Neuronal stem cell (in vitro differentiated cells): ENCODE measurements at places on chromosomes 16 and 17.
A peak's percentile ranks its signal among the peaks of the same experiment; 100 is the strongest.

DNA sequence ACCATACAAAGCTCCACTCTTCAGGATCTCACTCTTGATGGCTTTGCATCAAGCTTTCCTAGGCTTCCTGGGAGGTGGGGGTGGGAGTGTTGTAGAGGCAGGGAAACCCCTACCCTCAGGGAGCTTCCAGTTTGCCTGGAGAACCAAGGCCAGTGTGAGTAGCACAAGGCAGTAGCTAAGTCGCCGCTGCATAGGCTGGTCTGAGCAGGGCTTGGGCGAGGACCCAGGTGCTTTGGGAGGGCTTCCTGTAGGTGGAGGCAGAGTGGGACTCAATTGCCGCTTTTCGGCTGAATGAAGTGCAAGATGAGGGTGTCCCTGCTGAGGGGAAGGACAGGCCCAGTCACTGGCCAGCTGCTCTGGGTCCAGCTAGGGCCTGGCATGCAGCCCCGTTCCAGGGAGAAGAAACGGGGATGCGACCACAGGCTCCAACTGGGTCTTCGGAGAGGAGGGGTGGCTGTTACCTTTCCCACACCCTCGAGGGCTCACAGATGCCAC, 3.9 kb downstream of the CD79B start:
- DNase-seq: no peak

DNA sequence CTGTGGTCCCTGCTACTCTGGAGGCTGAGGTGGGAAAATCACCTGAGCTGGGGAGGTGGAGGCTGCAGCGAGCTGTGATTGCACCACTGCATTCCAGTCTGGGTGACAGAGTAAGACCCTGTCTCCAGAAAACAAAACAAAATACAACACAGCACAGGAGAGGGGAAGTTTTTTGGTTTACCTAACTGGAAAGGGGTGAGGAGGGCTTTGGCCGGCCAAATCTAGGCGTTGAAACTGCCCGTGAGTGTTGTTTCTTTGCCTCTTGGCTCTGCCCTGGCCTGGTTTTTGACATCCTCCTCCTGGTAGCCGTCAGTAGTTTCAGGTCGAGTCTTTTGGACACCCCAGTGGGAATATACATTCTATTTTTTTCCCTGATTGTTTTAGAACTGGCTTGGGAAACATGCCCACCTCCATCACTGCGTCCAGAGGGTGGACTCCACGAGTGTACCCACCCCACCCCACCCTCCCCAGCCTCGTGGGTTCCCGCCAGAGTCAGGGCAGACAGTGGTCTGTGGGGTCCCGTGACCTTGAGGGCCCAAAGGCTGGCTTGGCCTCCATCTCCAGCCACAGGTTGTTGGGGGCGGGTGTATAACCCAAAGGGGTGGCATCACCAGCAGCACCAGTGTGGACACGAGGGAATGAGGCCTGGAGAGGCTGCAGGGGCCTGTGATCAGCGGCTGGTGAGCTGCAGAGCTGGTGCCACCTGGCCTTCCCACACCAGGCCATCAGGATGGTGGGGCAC, 42.7 kb downstream of the NT5M start:
- DNase-seq: no peak

GRCh38 chr16:78988361-78988969, 612.1 kb downstream of the MAF start:
- no peak for DNase-seq

DNA sequence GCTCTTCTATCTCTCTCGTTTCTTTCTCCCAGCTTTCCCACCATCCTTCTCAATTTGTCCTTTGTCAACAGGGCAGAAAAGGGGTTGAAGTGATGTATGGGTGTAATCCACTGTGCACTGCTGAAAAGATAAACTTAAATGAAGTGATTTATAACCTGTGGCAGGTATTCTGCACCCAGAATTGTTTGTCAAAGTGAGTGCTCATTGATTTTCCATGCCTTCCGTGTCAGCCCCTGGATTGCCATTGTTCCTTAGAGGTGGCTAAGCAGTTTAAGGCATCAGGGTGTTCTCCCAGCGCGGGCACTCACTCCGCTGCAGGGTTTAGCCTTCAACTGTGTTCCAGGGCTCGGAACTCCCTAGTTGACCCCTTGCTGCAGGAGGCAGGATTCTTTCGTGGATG, 82.9 kb downstream of the PITPNC1 start:
- DNase-seq: no peak

GRCh38 chr16:3652373-3653195, 1.9 kb upstream of the DNASE1 start:
- DNase-seq: no peak

DNA sequence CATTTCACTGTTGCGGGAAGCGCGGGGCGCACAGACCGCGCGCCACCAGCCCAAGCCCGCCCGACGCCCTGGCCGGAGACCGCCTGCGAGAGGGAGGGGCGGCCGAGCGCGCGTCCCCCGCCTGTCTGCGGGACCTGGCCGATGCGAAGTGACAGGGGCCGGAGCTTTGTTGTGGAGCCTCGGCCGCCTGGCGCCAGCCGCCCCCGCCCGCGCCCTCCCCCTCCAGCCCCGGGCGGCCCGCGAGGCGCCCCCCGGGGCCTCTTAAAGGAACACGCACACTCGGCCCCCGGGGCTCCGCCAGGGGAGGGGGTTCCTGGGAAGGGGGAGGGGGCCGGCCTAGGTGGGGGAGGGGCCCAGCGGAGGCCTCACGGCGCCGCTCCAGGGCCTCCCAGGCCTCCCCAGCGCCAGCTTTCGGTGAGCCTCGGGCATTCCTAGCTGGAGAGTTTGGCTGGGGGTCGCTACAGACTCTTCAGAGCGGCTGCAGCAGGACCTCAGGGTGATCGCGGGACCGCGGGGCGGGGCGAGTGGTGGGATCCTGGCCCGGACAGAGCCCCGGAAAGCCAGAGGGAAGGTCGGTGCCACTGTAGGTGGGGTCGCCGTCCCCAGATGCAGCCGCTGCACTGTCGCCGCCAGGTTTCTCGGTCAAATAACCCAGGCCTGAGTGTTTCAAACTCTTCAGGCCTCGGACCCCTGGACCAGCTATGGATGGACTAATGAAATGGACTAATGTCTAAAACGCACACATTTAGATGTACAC, 2.4 kb upstream of the TBX2 start:
- DNase-seq: no peak

GRCh38 chr17:37546302-37546701, 56.6 kb downstream of the DUSP14 start:
- no peak for DNase-seq

GRCh38 chr16:11640987-11641817, 27.1 kb upstream of the SNN start:
- DNase-seq: peak; percentile 45

DNA sequence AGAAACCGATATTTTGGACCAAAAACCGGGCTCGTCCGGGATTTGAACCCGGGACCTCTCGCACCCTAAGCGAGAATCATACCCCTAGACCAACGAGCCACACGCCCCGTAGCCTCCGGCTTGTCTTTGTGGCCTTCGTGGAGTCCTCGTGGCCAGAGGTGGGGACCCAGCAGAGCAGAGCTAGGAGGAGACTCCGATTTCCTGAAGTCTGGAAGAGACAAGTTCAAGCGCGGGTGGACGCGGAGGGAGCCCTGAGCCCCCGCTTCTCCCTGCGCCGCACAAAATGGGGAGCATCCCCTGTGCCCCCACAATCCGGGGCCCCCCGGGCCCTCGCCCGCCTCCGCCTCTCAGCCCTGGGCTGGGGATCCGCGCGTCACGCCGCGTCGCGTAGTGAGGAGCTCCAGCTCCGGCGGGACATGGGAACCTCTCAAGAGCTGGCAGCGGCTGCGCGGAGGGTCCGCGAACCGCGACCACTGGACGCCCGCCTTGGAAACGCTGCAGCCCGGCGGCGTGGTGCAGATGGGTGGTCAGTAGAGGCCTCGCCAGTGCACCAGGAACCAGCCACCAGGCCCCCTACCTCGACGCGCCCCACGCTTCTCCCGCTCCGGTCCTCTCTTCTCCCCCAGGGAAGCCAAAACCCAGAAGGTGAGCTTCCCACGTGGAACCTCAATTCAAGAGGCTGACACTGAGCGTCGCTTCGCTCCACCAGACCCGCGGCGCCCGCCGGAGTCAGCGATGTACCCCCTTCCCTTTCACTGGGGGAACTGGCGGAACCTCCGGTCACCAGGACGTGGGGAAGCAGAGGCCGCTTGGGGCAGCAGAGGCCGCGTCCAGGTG, 5.2 kb upstream of the OR1F1 start:
- DNase-seq: no peak

DNA sequence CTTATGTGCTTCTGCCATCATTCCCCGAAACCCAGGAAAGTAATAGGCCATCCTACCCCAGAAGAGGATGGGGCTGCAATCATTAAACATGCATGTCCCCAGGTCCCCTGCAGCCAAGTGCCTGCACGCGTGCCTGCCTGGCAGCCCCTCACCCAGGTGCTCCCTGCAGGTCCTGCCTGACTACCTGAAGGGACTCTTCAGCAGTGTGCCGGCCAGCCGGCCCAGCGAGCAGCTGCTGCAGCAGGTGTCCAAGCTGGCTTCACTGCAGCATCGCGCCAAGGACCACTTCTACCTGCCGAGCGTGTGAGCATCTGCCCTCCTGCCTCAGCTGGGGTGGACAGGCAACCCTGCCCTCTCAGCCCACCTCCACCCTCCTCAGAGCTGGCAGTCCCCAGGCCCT, 16.2 kb upstream of the ALKBH5 start:
- no peak for DNase-seq

DNA sequence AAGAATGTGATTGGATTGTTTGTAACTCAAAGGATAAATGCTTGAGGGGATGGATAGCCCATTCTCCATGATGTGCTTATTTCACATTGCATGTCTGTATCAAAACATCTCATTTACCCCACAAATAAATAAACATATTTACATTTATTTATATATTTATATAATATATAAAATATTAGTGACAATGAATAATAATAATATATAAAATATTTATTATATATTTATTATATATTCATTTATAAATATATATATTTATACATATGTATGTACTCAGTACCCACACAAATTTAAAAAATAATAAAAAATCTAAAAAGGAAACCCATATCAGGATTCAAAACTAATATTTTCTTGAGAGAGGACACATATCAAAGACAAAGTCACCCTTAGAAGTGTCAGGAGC, 429.9 kb downstream of the KCNJ2 start:
- DNase-seq: no peak

GRCh38 chr16:11449716-11450115, 104.5 kb downstream of the RMI2 start:
- no peak for DNase-seq

- no peak for DNase-seq
Observed at GRCh38 chr16:50302472-50303005, 36.2 kb downstream of the ADCY7 start.

GRCh38 chr16:4244254-4245076, 2.6 kb upstream of the SRL start:
- DNase-seq: no peak

DNA sequence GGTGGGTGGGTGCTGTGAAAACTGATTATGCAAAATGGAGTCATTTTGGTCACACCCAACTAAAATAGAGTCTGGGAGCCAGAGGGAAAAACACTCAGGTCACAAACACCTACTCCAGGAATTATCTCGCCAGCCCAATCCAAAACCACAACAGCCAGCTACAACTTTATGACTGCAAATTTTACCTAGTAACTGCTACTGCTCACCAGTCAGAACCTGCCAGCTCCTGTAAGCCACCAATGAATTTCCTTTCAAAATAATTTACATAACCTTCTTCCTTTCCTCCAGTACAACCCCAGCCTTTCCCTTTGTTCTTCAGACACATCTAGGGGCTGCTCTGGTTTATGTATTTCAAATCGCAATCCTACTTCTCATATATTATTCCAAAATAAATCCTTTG, 52.6 kb upstream of the DYNLRB2 start:
- DNase-seq: no peak

GRCh38 chr16:31519759-31520431, 7.8 kb upstream of the AHSP start:
- no peak for DNase-seq
